ENCODE measurements at places on chromosomes 13 and 19.

DNA sequence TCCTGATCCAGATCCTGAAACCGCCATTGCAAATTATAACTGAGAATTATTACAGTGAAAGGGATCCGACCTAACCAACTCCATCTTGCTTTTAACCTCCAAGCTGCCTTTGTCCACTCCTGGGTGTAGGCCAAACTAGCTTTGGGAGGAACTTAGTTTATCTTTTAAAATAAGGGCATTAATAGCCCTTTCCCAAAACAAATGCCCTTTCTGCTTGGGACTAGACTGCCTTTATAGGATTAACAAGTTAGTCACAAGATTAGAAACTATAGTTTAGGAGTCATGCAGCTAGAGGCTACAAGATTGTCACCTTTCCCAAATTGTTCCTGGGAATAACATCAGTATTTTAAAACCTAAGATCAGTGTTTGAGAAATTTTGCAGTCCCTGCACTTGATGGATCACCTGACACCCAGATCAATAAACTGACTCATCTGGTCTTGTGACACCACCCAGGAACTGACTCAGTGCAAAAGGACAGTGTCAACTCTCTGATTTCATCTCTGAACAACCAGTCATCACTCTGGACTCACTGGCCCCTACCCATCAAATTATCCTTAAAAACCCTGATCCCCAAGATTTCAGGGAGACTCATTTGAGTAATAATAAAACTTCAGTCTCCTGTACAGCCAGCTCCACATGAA is 4.1 kb upstream of the ZNF841 start:
- DNase-seq: no peak

- no peak for DNase-seq
These were observed 2.7 kb downstream of the RGCC start for GRCh38 chr13:41460074-41460465.

- peak; percentile 38 for DNase-seq
These were observed 11.3 kb upstream of the RFC3 start for GRCh38 chr13:33806470-33807248.

GRCh38 chr13:112447306-112447705 is 71.2 kb downstream of the SPACA7 start:
- no peak for DNase-seq

- DNase-seq: no peak
These were observed 43.0 kb upstream of the UBL3 start for GRCh38 chr13:29893438-29893837.

DNA sequence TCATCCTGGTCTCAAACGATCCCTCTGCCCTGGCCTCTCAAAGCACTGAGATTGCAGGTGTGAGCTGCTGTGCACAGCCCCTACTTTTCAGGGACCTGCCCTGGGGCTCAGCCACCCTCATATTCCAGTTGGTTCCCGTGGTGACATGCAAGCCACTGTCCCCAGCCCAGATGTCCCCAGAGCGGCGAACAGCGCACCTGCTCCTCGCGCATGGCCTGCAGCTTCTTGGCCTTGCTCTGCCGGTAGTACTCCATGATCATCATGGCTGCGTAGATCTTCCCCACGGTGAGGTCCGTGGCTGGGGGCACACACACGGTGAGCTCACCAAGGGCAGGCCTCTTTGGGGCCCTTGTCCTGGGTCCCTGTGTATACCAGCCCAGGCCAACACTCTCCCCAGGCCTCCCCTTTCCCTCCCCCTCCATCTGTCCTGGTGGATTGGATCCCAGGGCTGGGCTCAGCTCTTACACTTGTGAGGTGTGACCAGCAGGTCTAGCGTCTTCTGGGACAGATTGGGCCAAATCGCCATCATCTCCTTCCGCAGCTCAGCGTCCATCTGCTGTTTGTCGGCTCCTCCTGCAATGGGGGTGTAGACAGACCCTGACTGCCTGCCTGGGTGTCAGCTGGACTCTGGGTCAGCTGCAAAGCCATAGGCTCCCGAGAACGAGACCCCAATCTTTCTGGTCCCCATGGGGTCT is 64.0 kb downstream of the IER2 start:
- DNase-seq: no peak

Data from germinal center (tissue), 1 donor.